Stimulated activated CD8-positive, alpha-beta memory T cell treated with anti-CD3 and anti-CD28 coated beads, Interleukin-7, amount 100 ng/mL, for 1 hour (primary cell): ENCODE measurements at places on chromosomes 3 and 15.
A peak's percentile ranks its signal among the peaks of the same experiment; 100 is the strongest.

DNA sequence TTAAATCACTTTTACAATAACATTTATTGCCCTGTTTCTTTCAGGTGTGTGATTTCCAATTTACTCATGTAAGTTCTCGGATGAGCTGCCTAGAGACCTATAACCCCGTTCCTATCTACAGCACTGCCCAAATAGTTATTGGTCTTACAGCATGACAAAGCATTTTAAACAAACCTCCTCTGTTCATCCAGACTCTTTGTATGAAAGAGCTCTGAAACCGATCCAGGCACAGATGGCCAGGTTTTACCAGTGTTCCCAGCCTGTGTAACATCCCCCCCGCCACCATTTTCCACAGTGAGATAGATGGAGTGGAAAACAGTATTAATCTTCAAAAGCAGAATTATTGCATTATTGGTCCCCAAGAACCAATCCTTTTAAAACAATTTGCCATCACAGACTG lies 59.0 kb upstream of the SPTSSB start:
- no peak for DNase-seq

DNA sequence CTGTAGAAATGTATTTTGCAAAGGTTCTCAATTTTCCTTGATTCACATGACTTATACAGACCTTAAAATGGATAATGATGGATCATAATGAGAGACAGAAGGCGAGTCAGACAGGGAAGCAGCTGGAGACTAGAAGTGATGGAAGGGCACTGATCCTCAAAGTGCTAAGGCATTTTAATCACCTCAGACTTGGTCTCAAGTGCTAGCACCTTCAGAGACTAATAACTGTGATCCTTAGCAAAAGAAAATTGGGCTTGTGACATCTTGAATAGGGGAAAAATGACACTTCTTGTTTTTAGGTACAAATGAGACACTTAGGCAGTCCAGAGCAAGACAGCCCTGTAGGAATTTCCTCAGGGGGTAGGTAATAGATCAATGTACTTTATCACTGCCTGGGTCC lies 1011.7 kb downstream of the SQOR start:
- DNase-seq, result no peak

DNA sequence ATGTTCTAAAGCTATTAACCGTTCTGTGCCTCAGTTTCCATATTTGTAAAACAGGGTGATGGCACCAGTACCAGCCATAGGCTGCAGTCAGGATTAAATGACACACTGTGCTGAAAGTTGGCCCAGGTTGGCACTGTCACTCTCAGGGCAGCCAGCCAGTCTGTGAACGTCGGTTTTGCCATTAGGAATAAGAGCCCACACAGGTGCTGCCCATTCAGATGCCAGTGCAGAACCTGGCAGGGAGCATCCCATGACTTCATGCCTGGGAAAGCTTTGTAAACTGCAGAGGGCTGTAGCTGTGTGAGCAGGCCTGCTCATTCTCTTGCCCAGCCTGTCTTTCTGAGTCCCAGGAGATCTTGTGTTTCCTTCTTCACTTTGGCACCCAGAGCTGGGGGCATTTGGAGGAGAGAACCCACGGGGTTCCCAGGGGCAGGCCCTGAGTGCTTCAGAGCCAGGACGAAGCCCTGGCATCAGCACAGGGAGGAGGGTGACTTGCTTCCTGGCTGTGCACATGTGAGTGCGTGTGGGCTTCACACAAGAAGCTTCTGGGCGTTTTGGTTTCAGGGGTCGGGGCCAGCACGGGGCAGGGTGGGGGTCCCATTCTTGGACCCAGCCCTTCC lies 46.9 kb downstream of the ZNF710 start:
- DNase-seq, result no peak

DNA sequence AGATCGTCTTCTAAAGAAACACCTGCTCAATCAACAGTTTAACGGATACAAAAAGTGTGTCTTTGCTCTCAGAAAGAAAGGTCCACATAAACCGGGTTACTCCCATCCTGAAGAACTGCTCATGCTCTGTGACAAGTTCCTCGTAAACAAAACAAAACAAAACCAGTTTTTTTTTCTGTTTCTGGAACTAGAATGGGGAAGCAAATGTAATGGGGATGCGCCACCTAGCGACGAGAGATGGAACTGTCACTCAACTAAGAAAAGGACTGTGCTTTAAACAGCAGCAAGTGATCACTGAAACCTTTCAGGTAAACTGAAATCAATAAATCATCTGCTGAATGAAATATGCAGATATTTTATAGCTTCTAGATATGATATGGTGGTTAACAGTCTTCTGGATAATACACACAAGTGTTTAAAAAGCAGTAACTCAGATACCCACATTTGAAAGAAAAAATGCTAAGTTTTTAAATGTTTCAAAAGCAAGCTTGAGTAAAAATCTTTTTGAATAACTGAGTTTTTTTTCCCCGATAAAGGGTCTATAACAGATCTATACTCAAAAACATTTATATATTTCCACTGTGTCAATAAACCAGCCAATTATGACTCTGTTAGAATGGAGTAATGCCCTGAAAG lies 10.9 kb downstream of the TM2D3 start:
- peak; percentile 56 for DNase-seq

DNA sequence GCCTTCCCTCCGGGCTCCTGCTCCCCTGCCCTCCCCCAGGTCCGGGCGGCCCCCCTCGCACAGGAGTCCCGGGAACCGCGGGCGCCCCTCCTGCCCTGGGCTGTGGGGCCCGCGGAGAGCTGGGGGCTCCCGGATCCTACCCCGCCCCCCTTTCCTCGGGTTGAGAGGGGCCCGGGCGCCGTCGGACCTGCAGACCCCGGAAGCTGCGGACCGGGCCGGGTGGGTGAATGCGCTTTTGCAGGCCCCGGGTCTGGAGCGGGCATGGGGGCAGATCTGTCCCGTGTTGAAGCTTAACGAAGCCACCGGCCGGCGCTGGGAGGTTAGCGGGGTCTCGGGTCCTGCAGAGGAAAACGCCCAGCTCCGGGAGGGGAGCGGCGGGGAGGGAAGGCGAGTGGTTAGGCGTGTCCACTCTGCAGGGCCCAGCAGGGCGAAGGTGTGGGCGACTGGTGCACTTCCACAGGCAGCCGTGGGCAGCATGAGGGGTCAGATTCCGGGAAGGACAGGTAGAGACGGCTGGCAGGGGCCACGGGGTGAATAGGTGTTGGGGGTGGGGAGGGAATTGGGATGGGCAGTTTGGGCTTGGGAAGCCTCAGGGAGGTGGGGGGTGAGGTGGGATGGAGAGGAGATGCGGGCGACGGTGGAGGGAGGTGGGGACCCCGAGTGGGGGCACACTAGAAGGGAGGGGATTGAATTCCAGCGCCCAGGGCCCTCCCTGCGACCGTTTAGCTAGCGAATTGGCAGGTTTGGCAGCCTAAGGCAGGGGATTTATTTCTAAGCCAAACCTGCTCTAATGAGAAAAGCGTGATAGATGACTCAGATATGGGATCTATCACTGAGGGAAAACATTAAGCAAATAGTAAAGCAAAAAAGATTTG lies 635 bp downstream of the CD276 start:
- no peak for DNase-seq

- DNase-seq, result no peak
Observed at GRCh38 chr3:168820810-168821415, 725.2 kb upstream of the GOLIM4 start.

DNA sequence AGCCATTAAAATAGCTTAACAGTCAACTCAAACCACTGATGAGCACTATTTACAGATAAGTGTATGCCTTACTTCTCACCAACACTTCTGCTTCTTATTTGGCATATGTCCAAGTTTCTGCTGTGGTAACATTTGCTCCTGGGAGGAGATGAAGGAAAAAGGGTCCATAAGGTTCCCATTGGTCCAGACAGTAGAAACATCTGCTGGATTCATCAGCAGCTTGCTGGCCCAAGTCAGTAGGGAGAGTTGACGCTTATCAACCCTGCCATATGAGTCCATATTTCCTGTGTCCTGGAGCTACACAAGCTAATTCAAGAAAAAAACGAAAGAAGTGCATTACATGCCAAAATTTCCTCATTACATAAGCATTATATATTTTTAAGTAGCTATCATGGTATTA lies 824.5 kb downstream of the CADM2 start:
- DNase-seq, result no peak

DNA sequence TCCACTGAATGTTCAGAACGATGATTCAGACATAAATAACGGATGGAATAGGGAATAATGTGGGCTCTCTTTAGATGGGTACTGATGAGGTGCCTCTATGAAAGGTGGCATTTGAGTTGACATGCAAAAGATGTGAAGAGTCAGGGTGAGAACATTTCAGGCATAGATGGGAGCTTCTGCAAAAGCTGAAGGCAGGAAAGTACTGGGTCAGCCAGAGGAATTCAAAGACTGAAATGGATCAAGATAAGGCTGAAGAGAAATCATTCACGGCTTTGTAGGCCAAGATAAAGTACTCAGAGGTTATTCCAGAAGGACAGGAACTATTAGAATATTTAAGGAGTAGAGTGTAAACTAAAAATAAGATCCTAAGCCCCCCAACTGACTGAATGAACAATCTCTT lies 189.6 kb upstream of the MCTP2 start:
- DNase-seq, result no peak

GRCh38 chr15:92492551-92493115 lies 99.0 kb downstream of the ST8SIA2 start:
- no peak for DNase-seq

GRCh38 chr3:114205541-114205940 lies 26.7 kb upstream of the DRD3 start:
- DNase-seq, result no peak

DNA sequence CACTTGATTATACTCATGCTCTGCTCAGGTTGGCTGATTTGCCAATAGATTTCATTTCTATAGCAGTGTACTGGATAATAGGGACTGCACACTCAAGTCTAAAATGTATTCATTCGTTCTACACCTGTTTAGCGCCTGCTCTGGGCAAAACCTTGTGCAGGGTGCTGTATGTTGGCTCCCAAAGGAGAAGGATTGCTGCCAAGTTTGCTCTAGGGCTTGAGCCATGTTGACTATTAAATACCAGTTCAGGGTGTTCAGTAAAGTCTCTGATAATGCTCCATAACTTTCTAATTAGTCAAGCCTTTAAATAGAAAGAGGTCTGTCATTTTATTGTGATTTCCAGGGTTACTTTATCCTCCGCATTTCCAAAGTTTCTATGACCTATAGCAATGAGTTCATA lies 470.2 kb downstream of the MAGI1 start:
- no peak for DNase-seq

DNA sequence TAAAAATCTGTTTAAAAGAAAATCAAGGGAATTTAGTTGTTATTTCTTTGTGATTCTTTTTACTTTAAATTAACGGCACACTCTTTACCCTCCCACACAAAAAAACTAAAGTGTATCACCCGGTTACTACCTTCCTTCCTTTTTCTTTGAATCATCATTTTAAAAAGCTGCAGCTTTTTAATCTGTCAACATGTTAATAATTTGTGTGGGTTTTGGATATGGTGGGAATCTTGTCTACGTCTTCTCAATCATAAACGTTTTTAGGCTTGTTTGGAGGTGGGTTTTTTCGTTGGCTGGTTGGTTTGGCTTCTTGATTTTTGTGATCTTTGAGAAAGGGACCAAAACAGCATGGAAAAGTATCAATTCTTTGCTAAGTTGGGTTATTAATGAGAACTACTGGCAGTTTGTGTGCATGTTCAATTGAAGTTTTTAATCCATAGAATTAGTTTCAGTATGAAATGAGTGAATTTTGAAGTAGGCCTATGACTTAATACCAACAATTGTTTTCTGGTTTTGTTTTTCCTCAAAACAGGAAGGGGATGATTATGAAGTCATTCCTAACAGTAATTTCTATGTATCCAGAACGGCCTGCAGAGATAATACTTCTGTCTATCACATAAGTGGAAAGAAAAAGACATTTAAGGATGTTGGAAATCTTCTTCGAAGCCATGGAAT lies 4.5 kb downstream of the SMC4 start:
- DNase-seq, result no peak

DNA sequence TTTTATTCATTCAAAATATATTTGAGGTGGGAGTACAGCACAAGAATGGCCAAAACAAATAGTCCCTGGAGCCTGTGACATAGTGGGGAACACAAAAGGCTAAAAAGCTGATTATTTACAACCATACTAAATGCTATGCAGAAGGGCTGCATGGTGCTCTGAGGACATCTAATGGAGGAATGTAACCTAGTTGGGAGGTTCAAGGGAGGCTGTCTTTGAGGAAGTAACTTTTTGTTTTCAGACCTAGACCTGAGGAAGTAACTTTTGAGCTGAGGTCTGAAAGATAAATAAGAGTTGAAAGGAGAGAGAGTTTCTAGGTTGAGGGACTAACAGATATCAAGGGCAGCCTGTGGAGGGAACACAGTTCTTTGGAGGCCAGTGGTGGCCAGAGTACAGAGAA lies 34.8 kb upstream of the RASA2 start:
- DNase-seq, result no peak

- no peak for DNase-seq
Observed at GRCh38 chr3:52228751-52229291, 3.4 kb upstream of the TLR9 start.
